ENCODE measurements at places on chromosomes 11 and 22.

DNA sequence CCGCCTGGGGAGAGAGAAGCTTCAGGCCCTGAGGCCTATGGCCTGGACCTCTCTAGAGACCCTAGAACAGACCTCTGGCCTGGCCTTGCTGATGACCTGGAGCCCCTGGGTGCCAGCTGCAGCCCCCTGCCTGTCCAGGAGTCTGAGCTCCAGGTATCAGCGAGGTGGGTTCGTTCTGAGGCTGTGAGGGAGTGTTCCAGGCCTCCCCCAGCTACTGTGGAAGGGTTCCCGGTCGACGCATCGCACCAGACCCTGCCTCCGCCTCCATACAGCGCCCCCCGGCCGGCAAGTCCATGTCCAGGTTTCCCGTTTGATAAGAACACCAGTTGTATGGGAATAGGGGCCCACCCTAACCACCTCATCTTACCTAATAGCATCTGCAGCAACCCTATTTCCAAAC is 111.1 kb downstream of the KCNQ1 start:
- no peak for DNase-seq

DNA sequence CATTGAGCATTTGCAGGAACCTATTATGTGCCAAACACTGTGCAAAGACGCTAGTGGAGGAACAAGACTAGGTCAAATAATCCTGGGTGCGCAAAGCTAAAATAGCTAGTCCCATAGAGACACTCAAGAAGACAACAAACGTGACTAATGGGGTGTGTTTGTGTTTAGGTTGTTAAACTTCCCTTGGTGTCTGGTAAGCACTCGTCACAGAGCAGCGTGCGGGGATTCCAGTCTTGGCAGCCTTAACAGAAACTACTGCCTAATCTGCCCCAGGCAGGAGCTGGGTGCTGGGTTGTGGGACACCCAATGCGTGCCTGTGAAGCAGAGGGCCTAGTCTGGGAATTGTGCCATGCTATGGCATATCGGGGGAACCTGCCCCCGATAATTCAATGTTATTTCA is 10.8 kb upstream of the CALCB start:
- DNase-seq: no peak

DNA sequence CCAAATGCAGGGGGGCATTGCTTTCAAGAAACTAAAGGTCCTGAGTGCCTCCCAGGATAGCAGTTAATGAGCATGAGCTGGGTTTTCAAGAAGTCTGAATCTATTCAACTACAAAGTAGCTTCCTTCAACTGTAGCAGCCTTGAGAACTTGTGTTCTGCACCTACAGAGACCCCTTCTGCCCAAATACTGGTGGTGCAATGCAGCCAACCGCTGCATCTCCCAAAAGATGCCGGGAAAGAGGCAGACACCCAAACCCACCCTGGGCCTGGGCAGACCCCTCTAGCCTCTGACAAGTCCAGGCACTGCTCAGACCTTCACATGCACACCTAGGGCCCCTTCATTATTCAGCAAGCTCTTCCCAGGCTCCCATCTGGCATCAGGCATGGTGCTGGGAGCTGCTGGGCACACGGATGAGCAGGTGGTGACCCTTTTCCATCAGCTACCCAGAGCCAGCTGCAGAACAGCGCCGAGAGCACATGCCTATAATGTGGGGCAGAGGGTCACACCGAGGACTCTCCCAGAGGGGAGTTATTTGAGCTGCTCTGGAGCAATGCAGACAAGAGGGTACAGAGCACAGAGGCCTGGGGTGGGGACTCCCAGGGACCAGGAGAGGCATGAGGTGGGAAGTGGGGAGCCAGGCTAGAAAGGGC is 44.9 kb upstream of the ETS1 start:
- peak; percentile 56 for DNase-seq

- DNase-seq: no peak
Measured at GRCh38 chr11:109785198-109785597, 308.0 kb upstream of the ZC3H12C start.

GRCh38 chr11:130527636-130528297 is 79.3 kb downstream of the ADAMTS15 start:
- DNase-seq: no peak

DNA sequence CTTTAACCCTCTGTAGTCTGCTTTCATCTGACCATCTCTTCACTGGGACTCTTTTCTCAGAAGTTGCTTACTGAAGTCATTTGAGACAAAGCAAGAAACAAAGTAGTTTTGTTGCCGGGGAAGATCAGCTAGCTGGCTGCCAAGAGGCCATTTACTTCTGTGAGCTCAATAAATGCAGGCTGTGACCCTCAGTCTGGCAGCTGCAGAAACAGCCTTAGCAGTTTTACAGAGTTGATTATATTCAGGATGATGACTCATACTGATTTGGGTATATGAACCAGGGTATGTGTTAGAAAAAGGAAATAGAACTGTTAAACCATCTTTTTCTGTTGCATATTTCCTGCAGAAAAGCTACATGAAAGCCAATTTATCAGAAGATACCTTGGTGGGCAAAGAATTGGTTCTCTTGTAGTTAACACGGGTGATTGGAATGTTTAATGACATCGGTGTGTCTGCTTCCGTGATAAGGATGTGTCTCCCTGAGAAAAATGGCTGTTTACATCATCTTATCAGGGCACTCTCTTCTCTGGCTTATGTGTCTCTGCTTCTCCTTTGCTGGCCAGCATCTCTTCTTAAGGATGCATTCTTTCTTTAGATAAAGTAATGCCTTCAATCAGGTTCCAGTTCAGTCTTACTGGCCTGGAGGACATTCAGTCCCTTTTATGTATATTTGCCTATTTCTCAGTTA is 18.5 kb downstream of the FIBIN start:
- no peak for DNase-seq

- DNase-seq: no peak
Measured at GRCh38 chr11:65363770-65364169, 9.2 kb downstream of the TIGD3 start.

Data from stimulated activated CD4-positive, alpha-beta T cell treated with anti-CD3 and anti-CD28 coated beads, Interleukin-4, amount 100 ng/mL, for 24 hours (primary cell).